ENCODE measurements at places on chromosomes 1 and 21. TPM values are rescaled to one million over a fixed set of nuclear protein-coding genes. Genes with fewer than 3 reads are reported as not detected.

The NUF2 gene
- polyA plus RNA-seq = 14.9 TPM

The GRIK3 gene
- not detected for polyA plus RNA-seq

The GPR3 gene
- polyA plus RNA-seq = 3.1 TPM

The VTCN1 gene
- 0.18 TPM for polyA plus RNA-seq

DNA sequence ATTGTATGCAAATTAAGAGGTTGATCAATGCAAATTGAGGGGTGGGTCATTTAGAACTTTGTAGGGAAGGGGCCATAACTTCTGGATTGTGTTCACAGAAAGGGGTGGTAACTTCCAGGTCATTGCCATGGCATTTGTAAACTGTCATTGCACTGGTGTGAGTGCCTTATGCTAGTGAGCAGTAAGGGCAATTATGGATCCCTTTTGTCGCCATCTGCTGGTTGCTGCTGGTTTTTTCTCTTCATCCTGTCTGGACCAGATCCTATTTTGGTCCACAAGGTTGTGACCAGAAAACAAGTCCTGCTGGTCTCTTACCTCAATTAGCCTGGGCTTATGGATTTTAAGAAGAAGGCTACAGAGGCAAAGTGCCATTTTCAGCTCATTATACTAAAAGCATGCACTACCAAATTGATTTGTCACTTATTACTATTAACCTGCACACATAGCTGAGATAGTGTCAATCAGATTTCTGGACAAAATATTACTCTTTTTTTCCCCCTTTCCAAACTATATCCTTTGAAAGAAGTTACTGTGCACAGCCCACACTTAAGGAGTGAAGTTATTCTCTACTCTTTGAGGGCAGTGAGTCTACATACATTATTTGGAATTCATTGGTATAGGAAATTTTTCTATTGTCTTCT is 196.2 kb downstream of the ZC3H11B start:
- peak; percentile 40 for DNase-seq

DNA sequence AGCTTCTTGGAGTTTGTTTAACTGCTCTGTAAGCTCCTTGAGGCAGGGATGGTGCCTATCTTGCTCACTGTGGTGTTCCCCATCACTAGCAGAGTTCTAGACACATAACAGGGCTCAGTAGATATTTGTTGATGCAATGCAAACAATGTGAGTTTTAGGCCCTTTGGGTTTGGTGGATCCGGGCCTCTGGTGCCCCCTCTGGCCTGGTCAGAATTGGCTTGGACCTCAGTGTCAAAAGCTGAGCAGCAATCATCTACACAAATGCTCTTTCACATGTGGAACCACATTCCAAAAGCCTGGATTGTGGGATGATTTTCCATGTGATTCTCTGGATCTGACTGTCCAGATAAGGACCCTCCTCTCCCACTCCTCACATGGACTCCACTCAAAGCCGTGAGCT is 53.4 kb upstream of the BCAR3 start:
- no peak for DNase-seq

GRCh38 chr1:96996001-96996400 is 274.4 kb downstream of the PTBP2 start:
- no peak for DNase-seq

GRCh38 chr1:174114788-174115448 is 44.4 kb upstream of the RABGAP1L start:
- DNase-seq = peak; percentile 67

GRCh38 chr21:33317145-33317544 is 7.6 kb upstream of the IFNAR1 start:
- DNase-seq = no peak

DNA sequence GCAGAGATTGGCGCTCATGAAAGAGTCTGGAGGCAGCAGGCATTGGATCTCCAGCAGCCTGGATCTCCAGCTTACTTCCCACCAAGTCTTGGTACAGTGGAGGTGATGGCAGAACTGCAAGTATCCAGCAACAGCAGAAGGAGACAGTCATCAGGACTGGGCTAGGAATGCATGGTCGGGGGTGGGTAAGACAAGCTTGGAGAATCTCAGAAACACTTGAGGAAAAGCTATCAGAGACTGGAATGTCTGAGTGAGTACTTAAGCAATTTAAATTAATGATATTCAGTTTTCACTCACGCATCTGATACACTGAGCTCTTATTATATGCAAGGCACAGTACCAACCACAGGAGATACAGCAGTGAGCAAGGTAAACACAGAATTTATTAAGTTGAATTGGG is 9.8 kb downstream of the TMEM35B start:
- no peak for DNase-seq

DNA sequence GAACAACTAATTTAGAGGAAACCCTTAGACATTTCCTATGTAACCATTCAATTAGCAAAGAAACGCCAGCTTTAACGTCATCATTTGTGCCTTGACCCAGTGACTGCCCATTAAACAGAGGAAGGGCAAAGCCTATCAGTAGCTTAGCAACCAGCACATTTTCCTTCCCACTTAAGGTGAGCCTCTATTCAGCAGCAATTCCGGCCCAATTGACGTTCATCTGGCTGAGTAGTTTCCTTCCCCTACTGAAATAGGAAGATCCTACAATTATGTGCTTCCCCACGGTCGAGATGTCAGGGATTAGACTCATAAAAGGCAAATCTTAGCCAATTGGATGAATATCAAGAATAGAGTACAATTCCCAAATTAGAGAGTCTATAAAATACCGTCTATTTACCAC is 482.1 kb upstream of the ADAMTS5 start:
- no peak for DNase-seq

GRCh38 chr1:22788254-22788661 is 77.6 kb downstream of the EPHB2 start:
- DNase-seq = peak; percentile 68

DNA sequence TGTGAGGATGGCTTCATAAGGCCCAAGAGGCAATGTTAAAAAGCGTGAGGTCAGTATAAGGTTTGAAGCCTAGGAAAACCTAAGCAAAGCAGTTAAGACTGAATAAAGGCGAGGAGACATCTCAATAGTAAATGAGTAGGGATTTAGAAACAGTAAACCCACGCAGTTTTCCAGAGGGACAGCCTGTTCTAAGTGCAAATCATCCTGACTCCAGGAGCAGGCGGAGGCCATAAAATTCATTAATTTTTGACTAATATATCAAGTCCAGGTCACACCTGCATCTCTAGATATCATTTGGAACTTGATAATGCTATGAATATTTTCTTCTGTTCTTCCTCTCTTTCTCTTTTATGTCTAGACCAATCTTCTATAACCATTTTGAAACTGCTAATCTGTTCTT is 597.0 kb upstream of the RGS18 start:
- no peak for DNase-seq

- DNase-seq = peak; percentile 93
These were observed 7.2 kb upstream of the SEMA4A start for GRCh38 chr1:156146020-156146768.
